Small intestine (tissue), 16 donors: ENCODE measurements at places on chromosomes 3 and 15.

- peaks cover 4% of the 10 kb centered on the region for H3K4me1 ChIP-seq
- peaks cover 11% of the 10 kb centered on the region for H3K36me3 ChIP-seq
These were observed 74.7 kb downstream of the MLH1 start for GRCh38 chr3:37068031-37068430.

- no peaks in the 10 kb centered on the region for H3K27me3 ChIP-seq
- H3K4me3 ChIP-seq: no peak overlapping the region
- peak overlapping the region; percentile 17 for H3K27ac ChIP-seq
- DNase-seq: peak; percentile 17
- H3K36me3 ChIP-seq: no peaks in the 10 kb centered on the region
These were observed 41.5 kb downstream of the HRH1 start for GRCh38 chr3:11195721-11196332.

GRCh38 chr15:33956397-33956796 lies 11.9 kb upstream of the CHRM5 start:
- H3K36me3 ChIP-seq: no peaks in the 10 kb centered on the region
- H3K4me3 ChIP-seq: no peak overlapping the region
- H3K27me3 ChIP-seq: no peaks in the 10 kb centered on the region
- no peak for DNase-seq
- H3K4me1 ChIP-seq: no peaks in the 10 kb centered on the region

- no peaks in the 10 kb centered on the region for H3K36me3 ChIP-seq
- no peaks in the 10 kb centered on the region for H3K27me3 ChIP-seq
- no peak overlapping the region for H3K27ac ChIP-seq
- H3K4me1 ChIP-seq: no peaks in the 10 kb centered on the region
These were observed 133.2 kb downstream of the LIPC start for GRCh38 chr15:58564981-58565380.

DNA sequence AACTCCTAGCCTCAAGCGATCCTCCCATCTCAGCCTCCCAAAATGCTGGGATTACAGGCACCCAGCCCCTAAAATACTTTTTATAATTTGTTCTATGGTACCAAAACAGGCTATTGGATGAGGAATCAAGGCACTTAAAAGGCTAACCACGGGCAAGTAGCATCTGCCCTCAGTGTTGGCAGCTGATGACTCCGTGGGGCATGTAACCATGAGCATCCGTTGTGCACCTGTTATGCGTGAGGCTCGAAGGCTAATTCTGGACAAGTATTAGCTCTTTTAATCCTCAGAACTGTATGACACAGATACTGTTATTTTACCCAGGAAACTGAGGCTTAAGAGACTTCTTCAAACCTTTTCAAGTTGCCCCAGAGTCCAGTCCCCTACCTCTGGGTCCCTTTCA lies 10.2 kb downstream of the WDR73 start:
- no peaks in the 10 kb centered on the region for H3K27me3 ChIP-seq
- H3K36me3 ChIP-seq: peaks cover 21% of the 10 kb centered on the region
- no peak overlapping the region for H3K27ac ChIP-seq
- no peaks in the 10 kb centered on the region for H3K4me1 ChIP-seq

- no peak overlapping the region for H3K27ac ChIP-seq
- no peaks in the 10 kb centered on the region for H3K4me1 ChIP-seq
- peak; percentile 15 for DNase-seq
- no peaks in the 10 kb centered on the region for H3K36me3 ChIP-seq
- no peaks in the 10 kb centered on the region for H3K27me3 ChIP-seq
These were observed 132.5 kb downstream of the DOCK3 start for GRCh38 chr3:50807266-50807665.

DNA sequence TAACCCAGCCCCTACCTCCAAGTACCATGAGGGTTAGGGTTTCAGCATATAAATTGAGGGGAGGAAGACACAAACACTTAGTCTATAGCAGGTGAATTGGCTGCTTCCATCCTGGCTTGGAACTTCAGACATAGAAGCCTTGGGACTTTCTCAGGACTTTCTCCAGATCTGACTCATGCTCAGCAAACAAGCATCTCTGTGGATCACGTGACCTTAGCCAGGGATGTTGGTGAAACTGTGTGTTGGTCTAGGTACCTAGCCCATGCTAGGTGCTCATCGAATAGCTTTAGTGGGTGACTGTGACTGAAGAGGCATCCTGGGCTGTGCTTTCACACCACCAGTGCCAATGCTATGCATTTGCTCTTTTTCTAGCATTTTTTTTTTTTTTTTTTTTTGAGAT lies 58.9 kb downstream of the CD47 start:
- H3K36me3 ChIP-seq: no peaks in the 10 kb centered on the region
- no peaks in the 10 kb centered on the region for H3K4me1 ChIP-seq
- H3K27me3 ChIP-seq: no peaks in the 10 kb centered on the region
- H3K4me3 ChIP-seq: no peak overlapping the region
- DNase-seq: no peak

- no peaks in the 10 kb centered on the region for H3K27me3 ChIP-seq
- no peak for DNase-seq
- H3K36me3 ChIP-seq: no peaks in the 10 kb centered on the region
- no peaks in the 10 kb centered on the region for H3K4me1 ChIP-seq
These were observed 256.6 kb downstream of the CNTN3 start for GRCh38 chr3:74357881-74358280.
